Inflammatory macrophage treated with lipopolysaccharide for 4 hours (primary cell): ENCODE measurements at places on chromosomes 7 and 10.
A peak's percentile ranks its signal among the peaks of the same experiment; 100 is the strongest.

DNA sequence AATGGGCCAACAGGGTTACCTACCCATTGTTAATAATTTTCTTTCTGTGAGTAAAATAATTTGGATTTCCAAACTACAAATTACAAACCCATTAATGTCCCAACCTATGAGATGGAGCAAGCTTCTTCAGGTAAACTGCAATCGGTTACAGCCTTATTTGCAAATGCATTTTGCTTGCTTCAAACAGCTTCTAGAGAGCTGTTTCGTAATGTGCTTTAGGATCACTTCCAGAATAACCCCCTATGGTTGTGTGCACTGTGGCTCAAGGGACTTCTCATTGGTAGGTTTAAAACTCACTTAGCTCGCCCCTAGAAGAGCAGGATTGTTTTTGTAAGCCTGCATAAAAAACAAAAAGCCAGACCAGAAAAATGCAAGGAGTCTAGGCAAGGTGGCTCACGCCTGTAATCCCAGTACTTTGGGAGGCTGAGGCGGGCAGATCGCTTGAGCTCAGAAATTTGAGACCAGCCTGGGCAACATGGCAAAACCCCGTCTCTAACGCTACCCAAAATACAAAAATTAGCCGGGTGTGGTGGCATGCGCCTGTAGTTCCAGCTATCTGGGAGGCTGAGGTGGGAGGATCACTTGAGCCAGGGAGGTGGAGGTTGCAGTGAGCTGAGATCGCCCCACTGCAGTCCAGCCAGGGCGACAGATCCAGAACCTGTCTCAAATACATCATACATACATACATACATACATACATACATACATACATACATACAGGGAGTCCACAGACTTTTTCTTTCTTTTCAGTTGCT lies 3.3 kb upstream of the MAP3K8 start:
- DNase-seq: peak; percentile 60

GRCh38 chr7:48280100-48280499 lies 108.8 kb downstream of the ABCA13 start:
- no peak for DNase-seq

DNA sequence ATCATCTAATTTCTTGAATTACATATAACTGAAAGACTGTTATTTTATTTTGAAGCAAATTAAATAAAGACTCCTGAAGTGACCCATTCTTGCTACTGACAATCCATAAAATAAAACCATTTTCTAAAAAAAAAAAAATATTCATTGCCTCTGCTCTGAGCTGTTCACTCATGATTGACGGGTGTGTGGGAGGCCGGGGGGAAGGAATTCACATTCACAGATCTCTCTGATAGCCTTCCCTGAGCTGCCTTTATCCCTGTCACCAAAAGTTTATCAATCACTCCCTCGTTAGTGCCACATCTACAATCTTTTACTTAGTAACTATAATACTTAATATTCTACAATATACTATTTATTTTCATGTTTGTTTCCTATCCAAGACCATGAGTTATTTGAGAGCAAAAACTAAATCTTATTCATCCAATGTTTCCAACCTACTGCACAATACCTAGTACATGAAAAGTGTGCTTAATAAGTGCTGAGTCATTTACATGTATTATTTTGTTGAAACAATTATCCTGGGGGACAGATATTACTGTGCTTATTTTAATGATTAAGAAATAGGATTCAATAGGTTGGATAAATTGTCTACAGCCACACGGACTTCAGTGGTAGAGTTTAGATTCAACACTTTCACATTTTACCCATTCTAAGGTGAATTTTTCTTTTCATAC lies 618.7 kb downstream of the PHTF2 start:
- no peak for DNase-seq

DNA sequence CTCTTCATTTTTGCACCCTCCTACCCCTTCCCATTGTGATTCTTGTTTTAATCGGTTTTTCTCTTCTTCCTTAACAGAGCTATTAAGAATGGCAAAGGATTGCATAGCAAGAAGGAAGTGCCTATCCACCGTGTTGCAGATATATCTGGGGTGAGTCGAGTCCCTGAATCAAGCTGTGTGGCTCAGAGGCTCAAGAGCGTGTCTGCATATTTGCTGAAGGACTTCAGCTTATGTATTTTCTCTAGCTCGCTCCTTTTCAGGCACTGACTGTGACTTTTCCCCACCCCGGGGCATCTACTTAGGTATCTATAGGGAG lies 126.6 kb downstream of the LRRC4 start:
- peak; percentile 40 for DNase-seq

DNA sequence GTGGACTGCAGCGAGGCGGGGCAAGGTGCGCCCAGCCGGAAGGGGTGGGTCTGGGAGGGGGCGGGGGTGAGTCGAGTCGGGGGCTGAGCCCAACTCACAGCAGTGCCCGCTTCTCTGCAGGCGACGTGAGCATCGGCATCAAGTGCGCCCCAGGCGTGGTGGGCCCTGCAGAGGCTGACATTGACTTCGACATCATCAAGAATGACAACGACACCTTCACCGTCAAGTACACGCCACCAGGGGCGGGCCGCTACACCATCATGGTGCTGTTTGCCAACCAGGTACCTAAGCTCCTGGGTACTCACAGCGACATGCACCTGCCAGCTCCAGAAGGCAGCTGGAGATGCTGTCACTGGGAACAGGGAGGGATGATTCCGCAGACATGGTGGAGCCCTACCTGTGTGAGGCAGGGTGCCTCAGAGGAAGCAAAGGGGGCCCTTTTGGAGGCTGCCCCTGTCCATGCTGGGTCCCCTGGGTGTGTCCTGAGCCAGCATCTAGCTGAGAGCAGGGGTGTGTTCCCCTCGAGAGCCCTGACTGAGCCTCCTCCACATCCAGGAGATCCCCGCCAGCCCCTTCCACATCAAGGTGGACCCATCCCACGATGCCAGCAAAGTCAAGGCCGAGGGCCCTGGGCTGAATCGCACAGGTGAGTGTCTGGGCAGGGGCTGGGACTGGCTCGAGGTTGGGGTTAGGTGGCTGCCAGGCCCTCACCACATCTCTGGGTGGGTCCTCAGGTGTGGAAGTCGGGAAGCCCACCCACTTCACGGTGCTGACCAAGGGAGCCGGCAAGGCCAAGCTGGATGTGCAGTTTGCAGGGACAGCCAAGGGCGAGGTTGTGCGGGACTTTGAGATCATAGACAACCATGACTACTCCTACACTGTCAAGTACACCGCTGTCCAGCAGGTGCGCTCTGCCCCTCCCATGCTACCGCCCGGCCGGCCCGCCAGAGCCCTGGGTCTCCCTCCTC lies 12.8 kb downstream of the FLNC start:
- DNase-seq: no peak

- no peak for DNase-seq
Observed at GRCh38 chr10:123488436-123488835, 177.7 kb upstream of the GPR26 start.

DNA sequence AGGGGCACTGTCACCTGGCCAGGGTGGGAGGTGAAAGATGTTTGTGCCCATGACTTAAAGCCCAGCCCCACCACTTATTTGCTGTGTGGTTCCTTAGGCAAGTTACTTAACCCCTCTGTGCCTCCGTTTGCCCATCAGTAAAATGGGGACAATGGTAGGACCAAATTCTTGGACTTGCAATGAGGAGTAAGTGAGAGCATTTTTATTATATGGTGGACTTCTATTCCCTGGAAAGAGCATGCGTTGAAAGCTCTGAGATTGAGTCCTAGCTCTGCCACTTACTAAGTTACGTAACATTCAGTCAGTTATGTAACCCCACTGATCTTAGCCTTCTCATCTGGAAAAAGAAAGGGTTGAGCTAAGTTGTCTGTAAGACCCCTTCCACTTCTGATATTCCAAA lies 18.8 kb downstream of the VSIR start:
- DNase-seq: peak; percentile 74

DNA sequence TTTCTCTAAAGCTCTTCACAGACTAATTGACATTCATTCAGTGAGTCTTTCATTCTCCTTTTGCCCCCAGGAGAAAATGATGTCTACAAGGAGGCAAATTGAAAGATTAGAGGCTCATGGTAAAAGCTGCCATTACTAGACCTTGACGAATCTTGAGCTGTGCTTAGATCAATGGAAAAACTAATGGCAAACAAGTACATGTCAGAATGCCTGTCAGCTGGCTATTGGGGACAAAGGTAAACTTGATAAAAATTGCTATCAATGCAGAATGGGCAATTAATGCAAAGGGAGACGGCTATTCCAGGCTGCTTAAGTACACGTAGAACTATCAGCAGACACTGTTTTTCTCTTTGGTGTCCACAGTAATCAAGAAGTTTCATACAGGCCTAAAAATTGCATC lies 3.3 kb downstream of the ASAH2 start:
- no peak for DNase-seq

DNA sequence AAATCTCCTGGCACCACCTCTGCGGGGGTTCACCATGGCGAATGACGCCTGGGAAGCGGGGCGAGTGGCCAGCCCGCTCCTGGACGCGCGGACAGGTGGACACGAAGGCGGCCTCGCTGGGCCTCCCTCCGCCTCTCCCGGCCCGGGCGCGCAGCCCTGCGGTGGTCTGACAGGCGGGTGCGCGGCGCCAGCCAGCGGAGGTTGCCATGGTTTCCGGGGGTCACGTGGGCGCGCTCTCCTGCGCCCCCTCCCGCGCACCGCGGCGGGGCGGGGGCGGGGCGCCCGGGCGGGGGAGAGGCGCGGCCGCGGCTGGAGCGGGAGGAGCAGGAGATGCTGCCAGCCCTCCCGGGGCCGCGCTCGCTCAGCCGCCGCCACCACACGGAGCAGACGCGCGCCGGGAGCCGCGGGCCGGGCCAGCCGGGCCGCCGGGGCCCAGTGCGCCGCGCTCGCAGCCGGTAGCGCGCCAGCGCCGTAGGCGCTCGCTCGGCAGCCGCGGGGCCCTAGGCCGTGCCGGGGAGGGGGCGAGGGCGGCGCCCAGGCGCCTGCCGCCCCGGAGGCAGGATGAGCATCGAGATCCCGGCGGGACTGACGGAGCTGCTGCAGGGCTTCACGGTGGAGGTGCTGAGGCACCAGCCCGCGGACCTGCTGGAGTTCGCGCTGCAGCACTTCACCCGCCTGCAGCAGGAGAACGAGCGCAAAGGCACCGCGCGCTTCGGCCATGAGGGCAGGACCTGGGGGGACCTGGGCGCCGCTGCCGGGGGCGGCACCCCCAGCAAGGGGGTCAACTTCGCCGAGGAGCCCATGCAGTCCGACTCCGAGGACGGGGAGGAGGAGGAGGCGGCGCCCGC lies at the start of gene PRKAR2B:
TSS of gene PRKAR2B (plus strand) at position 359 of the 848 bp plus-strand sequence. CDS start at position 562, 203 bp downstream.
- DNase-seq: peak; percentile 57

- DNase-seq: no peak
Observed at GRCh38 chr10:82969405-82969804, 1094.4 kb downstream of the NRG3 start.

GRCh38 chr7:140738280-140738679 lies 41.8 kb downstream of the NDUFB2 start:
- no peak for DNase-seq

DNA sequence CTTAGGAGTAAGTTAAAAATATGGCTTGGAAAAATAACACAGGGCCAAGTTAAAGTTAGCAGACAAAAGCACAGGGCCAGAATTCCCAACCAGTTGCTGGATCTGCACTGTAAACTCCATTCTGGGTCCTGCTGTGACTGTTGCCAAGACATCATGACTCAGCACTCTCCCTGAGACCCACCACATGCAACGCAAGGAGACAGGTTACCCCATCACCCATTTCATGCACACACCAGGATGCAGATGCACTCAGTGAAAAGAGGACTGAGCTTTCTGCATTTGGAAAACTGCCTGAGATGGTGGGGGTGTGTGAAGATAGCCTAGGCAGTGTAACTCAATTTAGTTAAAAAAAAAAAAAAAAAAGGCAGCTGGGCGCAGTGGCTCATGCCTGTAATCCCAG lies 97.6 kb upstream of the ZNF438 start:
- no peak for DNase-seq

- no peak for DNase-seq
Observed at GRCh38 chr10:33674491-33674890, 340.0 kb upstream of the NRP1 start.

GRCh38 chr7:17370901-17371585 lies 72.6 kb downstream of the AHR start:
- no peak for DNase-seq

DNA sequence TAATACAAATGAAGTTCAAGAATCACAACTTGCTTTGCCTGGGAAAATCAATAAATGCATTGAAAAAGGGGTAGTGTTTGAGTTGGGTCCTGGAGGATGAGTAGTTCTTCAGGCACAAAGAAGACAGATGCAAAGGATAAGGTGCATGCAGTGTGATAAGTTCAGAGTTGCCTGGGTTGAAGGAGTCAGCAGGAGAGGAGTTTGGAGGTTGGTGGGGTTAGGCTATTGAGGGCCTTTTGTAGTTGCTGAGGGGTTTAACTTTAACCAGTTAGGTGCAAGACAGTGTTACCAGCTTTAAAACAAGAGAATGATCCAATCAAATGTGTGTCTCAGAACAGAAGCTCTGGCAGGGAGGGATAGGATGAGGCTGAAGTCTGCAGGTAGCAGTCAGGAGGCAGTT lies 44.3 kb upstream of the GLCCI1 start:
- no peak for DNase-seq

GRCh38 chr10:82757397-82757796 lies 882.4 kb downstream of the NRG3 start:
- DNase-seq: no peak

DNA sequence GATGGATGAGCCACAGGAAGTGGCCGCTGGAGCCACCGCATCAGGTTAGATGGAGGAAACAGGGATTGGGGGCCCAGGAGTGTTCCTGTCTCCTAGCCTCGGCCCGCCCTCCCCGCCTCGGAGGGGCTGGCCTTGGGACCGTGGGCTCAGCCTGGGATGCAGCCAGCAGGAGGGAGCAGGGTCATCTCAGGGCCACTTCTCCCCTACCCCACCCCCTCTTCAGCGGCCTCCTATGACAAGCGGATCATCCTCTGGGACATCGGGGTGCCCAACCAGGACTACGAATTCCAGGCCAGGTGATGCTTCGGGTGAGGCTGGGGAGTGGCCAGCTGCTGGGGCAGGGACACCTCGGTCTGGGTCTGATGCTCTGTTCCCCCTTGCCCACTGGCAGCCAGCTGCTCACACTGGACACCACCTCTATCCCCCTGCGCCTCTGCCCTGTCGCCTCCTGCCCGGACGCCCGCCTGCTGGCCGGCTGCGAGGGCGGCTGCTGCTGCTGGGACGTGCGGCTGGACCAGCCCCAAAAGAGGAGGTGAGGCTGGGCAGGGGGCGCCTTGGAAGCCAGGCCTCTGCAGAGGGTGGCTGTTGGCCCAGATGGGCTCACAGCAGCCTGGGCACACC lies 4.7 kb downstream of the LRWD1 start:
- no peak for DNase-seq
